ENCODE measurements at places on chromosomes 2 and 18.

GRCh38 chr2:63658176-63658968, 69.6 kb downstream of the MDH1 start:
- DNase-seq = no peak

DNA sequence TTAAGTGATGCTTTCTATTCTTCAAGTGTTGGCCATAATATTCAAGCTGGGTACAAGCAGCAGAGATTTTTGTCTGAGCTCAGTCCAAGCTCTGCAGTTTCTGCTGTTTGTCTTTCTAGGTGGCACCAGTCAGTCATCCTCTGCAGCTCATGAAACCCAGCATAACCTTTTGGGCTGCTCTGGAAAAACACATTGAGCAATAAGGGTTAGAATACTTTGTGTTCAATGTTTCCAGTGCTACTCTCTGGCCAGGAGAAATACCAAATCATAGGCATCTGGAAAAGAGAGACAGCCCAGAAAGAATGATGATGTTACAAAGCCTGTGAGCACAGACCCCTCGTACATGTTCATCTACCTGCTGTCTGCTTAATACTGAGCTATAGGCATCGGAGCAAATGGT, 19.5 kb upstream of the WIPF1 start:
- no peak for DNase-seq

DNA sequence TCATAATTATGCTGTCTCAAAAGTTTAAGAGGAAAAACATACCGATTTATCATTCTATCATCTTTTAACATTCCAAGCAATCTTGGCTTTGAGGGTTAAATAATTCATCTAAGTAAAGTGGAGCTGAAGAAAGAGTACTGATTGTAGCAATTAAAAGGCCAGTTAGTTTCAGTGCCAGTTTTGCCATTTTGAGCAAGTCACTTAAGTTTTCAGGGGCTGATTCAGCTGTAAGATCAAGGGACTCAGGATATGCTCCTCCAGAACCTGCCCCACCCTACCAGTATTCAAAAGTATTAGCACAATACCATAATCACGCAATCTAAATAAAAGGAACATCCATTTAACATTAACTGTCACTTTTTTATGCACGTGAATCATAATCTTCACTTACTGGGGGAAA, 1.9 kb downstream of the SS18 start:
- DNase-seq = no peak

- no peak for DNase-seq
Measured at GRCh38 chr18:9001209-9001608, 101.3 kb upstream of the NDUFV2 start.

GRCh38 chr18:57804557-57804956, 1.4 kb upstream of the ATP8B1 start:
- no peak for DNase-seq

DNA sequence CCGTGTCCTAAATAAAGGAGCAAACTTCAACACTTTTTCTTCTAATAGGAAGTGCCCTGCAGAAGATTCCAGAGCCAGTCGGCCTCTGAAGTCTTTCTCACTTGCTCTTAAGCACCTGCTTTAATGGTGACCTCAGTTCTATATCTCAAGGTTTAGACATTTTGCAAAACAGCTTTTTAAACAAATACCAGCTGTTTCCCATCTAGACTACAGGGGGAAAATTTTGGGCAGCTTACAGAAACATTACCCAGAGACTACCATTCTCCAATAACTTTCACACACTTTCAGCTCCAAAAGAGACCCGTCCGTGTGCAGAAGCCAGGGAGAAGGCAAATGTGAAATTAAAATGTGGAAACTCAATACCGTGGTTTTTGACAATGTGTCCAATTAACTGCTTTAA, 285.3 kb upstream of the CCDC68 start:
- no peak for DNase-seq

DNA sequence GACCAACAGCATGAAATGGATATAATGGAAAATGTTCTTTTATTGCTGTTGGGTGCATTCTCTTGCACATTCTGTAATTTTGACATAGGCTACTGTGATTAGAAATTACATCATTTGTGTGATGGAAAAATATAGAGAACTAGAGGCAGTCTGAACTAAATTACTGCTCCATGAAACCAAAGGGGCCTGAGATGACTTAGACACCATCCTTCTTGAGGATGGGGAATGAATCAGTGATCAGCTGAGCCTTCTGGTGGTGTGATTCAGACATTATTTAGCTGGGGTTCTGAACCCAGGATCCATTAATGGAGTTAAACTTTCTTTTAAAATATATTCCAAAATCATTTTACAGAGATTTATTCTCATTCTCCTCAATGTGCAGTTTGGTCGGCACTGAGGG, 135.8 kb downstream of the LDLRAD4 start:
- DNase-seq = no peak

- no peak for DNase-seq
Measured at GRCh38 chr2:101969723-101970122, 22.0 kb upstream of the IL1R2 start.

GRCh38 chr2:16716024-16716423, 50.4 kb upstream of the CYRIA start:
- no peak for DNase-seq

DNA sequence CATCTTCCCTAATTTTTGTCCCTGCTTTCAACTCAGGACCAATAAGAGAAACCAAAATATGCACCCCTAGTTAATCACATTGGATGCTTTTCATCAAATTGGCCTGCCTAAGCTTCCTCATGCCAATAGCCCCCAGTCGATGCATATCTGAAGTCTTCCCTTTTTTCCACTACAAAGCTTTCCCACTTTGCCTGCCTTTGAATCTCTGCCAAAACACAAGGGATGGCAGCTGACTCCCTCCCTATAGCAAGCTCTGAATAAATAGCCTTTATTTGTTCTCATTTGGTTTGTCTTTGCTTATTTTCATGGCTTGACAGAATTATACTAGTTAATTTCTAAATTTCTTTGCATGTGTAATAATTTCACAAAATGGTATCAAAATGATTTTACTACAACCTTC, 621.2 kb downstream of the MBD2 start:
- no peak for DNase-seq

Measured in stimulated activated CD8-positive, alpha-beta memory T cell treated with anti-CD3 and anti-CD28 coated beads, Interleukin-2, amount 100 ng/mL, for 1 hour (primary cell).